ENCODE measurements at places on chromosomes 5 and 9.

GRCh38 chr9:111178331-111179055 is 140.2 kb upstream of the LPAR1 start:
- DNase-seq, result no peak

DNA sequence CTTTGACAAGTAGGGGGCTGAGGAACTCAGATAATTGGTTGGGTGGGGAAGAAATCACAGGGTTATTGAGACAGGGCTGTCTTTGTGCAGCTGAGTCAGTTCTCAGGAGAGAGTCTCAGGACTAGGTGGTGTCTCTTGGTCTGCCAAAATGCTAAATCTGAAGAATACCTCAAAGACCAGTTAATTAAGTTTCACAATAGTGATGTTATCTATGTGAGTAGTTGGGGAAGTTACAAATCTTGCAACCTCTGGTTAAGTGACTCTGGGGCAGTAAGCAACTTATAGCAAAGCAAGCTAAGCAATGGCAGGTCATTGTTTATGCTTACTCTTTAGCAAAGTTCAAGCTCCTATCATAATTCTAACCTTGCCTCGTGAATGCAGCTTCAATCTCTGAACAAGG is 53.6 kb downstream of the GIN1 start:
- DNase-seq, result no peak

DNA sequence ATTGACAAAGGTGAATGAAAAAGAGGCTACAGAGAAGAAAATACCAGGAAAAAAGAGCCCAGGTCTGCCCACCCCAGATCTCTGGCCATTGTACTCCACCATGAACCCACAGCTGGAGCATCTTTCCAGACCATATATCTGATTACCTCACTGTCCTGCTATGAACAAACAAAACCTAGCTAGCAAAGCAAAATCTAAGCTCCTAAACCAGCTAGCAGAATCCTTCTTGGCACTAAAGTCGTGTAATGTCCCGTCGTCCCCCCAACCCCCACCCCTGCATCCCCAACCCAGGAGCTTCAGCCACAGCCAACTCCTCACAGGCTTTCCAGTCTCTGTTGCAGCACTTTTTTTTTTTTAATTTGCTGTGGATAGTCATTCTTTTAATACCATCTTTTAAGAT is 2.5 kb downstream of the C1QTNF3 start:
- DNase-seq, result no peak

DNA sequence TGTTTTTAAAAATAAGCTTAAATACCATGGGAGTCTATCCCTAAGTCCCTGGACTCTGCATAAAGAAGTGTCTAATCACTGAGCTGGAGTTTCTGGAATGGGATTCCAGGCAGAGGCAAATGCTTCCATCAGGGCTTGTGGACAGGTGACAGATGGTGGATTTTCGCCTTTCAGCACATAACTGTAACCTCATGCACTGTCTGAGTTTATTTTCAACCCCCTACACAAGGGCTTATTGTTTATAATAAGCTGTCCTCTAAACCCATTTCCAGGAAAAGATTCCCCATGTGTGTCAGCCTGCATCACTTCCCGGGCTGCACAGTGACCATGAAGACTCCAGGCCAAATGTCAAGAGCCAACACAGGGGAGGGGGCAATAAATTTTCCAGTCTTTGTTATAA is 264.0 kb downstream of the PIK3R1 start:
- DNase-seq, result no peak

- DNase-seq, result peak; percentile 54
Observed at GRCh38 chr5:133868946-133869518, 99.4 kb downstream of the C5orf15 start.

GRCh38 chr9:95268681-95269080 is 48.8 kb downstream of the FANCC start:
- no peak for DNase-seq

Measured in CD4-positive, alpha-beta T cell treated with Interleukin-4 for 4 hours (primary cell).